NCI-H526 (cell line): ENCODE measurements at places on chromosomes 2 and 18.

- DNase-seq = no peak
These were observed 50.5 kb upstream of the ST8SIA3 start for GRCh38 chr18:57301573-57302559.

DNA sequence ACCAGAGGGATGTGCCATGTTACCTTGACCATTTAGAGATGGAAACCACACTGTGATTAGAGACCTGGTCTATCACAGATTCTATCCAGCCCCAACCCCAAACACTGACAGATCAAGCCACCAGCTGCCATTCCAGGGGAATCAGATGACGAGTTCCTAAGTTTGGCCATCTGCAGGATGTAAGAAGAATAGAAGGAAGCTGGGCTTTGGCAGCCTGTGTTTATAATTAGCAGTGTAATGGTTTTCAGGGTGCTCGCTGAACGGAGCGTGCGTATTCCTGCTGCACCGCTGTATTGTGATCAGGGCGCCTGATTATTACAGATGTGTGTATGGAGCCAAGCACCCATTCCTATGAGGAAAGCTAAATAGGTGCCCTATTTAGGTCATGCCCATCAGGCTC lies 138.1 kb downstream of the LRRC30 start:
- DNase-seq = no peak

GRCh38 chr18:7619676-7620075 lies 52.6 kb downstream of the PTPRM start:
- DNase-seq = no peak

GRCh38 chr2:151363709-151364108 lies 6.3 kb downstream of the TNFAIP6 start:
- no peak for DNase-seq

DNA sequence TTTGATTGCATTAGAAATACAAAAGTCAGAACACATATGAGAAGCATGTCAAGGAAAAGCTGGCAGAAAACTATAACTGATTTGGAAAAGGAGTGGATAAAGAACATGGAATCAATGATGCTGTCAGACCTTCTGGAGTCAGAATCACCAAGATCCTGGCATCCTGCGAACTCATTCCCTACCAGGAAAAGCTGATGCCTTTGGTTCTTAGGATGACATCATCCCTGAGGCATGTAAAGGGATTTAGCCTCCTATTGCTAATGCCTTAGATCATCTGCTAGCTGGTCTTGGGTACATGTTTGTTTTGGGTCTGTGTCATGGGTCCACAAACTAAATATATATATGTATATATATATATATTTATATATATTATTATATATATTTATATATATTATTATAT lies 680.7 kb downstream of the EPHA4 start:
- no peak for DNase-seq

DNA sequence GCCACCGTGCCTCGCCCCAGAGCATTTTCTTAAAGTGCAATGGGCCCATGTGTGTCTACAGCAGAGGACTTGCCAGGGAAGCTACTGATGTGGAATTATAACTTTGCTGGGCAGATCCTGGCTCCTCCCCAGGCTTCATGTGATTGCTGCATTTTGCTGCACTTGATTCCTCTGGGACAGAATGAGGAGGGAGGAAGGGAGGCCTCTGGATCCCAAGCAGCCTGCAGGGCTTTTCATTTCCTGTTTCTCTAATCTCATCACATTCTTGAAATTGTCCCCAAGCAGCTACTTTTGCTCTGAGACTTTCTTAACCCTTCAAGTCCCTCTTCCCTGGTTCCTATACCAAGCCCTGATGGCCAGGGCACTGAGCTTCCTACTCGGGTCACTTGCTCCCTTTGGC lies 134.4 kb upstream of the SEC11C start:
- DNase-seq = no peak

- DNase-seq = no peak
These were observed 116.0 kb downstream of the LTBP1 start for GRCh38 chr2:33062665-33063250.

- no peak for DNase-seq
These were observed 9.1 kb downstream of the RPL31 start for GRCh38 chr2:101011152-101011551.

DNA sequence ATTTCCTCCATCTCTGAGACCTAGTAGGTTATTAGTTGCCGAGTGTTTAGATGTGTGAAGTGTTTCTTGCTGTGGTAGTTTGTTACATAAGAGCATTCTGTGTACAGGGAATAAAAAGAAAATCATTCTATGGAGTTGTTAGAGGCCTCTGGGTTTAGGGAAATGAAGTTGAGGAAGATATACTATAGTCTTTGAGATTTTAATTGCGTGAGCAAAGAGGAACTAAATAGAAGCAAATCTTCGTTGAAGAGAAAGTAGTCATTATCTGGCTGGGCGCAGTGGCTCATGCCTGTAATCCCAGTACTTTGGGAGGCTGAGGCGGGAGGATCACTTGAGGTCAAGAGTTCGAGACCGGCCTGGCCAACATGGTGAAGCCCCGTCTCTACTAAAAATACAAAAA lies 19.0 kb downstream of the USP39 start:
- DNase-seq = no peak

DNA sequence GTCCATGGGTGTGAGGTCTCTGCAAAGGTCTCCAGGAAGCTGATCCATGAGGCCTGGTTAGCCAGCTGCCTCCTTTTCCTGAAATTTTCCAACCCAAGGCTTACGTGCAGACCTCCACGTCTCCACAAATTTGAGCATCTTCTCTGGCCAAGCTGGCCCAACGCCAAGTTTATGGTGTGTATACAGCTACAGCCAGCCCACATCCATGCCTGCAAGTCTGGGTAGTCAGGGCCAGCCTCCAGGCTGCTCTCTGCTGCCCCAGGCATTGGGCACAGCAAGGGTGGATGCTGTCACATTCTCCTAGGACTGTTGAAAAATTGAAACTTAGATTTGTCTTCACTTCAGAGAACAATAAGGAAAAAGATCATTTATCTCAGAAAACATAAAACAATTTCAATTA lies 525.5 kb upstream of the CHAC2 start:
- no peak for DNase-seq

DNA sequence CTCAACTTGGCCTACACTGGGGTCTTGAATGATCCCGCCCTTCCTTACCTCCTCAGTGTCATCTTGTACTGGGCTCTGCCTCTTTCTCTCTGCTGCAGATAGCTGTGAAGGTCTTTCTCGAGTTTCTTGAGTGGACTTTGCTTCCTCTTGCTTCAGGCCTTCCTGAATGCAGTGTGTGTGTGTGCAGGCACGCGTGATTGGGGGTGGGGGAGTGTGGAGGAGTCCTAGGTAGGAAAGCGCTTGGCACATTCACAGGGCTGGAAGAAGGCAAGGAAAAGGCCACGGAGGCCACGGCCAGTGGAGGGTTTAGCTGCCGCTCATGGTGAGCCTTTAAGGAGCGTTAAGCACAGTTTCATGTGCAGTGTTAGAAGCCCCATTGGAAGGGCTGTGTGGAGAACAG lies 5.5 kb downstream of the RALB start:
- no peak for DNase-seq

GRCh38 chr18:55422456-55423180 lies 165.4 kb downstream of the TCF4 start:
- DNase-seq = peak; percentile 82

GRCh38 chr2:157936406-157936805 lies 60.3 kb upstream of the ACVR1 start:
- DNase-seq = no peak

DNA sequence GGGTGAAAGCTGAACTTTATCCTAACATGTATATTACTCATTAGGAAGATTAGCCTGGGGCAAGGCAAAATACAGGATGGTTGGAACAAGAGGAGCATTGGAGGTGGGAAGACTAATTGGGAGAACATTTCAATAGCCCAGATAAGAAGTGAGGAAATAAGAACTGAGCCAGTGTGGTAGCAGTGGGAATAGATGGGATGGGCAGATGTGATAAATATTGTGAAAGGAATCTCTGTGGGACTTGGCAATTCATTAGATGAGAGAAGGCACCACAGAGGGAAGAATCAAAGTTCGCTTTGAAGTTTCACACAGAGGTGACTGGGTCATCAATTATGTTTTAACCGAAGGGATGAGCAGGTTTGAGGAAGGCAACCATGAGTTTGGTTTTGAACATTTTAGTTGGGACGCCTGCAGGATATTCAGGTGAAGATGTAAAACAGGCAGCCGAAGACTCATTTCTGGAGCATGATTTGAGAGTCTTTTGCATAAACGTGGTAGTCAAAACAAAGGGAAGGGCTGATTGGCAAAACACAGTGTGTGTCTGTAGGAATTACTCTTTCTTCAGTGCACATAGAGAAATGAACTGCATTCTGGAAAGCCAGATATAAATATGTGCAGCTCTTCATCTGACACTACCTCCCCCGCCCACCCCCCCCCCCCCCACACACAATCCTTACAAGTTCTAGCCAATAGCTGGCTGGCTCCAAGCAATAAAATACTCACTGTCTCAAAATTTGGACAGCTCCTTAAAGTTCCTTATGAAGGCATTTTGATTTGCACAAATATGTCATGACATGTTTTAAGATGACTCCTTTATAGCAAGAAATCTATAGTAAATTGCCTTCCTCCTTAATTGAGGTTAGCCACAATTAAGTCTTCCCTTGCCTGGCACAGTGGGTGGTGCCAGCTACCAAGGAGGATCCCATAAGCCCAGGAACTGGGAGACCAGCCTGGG lies 1.9 kb upstream of the SLC1A4 start:
- DNase-seq = peak; percentile 72

- DNase-seq = no peak
These were observed 84.4 kb downstream of the EIPR1 start for GRCh38 chr2:3293221-3293620.

DNA sequence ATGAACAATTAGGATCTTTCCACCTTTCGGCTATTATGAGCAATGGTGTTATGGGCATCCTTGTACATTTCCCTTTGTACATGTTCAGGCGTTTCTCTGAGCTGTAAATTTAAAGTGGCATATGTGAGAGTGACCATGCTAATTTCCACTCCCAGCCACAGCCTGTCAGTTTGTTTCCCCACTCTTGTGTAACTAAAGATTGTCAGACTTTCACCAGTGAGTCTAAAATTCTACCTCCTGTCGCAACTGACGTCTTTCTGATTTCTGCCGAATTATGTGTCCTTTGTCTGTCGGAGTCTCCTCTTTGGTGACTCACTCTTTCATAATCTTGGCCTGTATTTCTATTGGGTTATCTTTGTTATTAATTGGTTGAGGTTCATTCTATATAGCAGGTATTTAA lies 50.7 kb downstream of the TRAPPC12 start:
- DNase-seq = no peak

- DNase-seq = peak; percentile 43
These were observed 228.0 kb downstream of the CALCRL start for GRCh38 chr2:187220071-187220470.

DNA sequence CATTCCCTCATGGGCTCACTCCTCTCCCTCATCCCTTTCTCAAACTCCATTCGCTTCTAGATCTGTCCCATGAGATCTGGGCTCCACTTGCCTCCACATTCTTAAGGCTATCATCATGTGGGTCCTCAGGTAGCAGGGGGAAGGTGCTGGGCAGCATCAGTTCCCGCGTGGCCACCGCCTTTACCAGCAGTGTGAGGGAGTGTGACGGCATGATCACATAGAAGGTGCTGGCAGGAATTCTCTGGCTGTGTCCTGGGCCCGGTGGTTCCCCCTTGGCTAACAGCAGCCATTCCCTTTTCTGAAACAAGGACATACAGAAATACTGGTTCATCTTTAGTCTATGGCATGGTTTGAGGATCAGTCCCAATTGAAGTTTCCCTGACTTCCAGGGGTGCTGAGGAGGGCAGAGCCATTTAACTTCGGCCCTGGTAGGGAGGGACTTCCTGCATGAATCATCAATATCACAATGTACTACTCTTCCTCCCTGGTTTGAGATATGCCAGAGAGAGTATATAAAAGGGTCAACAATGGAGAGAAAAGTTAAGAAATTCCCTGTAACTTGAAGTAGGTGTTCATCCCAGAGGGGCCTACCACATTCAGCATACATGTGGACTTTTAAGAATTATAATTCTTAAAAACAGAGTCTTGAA lies 7.7 kb downstream of the DOK1 start:
- no peak for DNase-seq

- no peak for DNase-seq
These were observed 7.0 kb downstream of the SPEG start for GRCh38 chr2:219441451-219442255.

DNA sequence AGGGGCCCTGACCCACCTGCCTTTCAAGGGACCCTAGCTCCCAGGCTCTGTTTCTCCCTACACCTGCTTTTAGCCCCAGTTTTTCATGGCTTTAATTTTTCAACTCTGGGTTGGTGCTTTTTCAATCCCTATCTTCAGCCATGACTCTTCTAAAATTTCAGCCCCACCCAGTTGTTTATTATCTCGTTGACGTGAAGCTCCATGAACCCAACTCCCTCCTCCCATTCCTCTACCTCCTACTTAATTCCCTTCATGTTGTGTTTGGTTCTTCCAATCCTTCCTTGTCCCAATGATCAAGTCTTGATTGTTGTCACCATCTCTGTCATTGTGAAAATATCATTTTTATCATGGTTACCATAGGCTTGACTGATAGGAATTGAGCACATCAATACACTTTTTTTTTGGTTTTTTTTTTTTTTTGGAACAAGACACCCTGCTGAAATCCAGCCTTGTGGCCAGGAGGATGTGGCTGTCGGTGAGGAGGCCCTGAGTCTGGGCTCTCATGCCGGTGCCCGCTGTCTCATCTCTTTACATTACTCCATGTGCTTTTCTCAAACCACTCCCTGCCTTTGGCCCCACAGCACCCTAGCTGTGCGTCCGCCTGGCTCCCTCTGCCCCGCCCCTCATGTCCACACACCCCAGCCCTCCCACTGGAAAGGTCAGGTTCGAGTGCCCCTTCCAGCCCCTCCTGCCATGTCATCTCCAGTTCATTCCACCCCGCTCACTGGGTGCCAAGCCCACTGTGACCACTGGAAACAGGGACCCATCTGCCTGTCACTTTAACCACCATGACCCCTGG lies 39.3 kb downstream of the NAPG start:
- DNase-seq = no peak

DNA sequence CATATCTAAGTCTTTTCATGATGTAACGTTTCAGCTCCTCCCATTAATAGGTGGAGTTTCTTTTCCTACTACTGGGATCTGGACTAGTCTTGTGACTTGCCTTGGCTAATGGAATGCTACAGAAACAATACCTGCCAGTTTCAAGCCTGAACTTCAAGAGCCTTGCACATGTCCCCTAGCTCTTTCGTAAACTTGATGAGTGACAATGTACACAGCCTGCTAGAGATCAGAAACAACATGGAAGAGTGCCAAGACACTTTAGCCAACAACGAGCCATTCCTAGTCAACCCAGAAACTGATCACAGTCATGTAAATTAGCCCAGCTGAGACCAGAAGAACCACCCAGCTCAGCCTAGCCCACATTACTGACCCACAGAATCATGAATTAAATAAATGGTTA lies 24.8 kb upstream of the STK39 start:
- no peak for DNase-seq

GRCh38 chr2:112947374-112947773 lies 30.4 kb upstream of the IL36G start:
- no peak for DNase-seq

GRCh38 chr18:23451011-23451410 lies 2.1 kb upstream of the RIOK3 start:
- no peak for DNase-seq

GRCh38 chr2:85786865-85787264 lies 33.1 kb downstream of the ATOH8 start:
- no peak for DNase-seq

GRCh38 chr2:86525421-86526340 lies 37.6 kb downstream of the CHMP3 start:
- peak; percentile 77 for DNase-seq

- DNase-seq = no peak
These were observed 112.1 kb downstream of the DOCK10 start for GRCh38 chr2:224930124-224930523.
